LNCaP clone FGC (cell line): ENCODE measurements at places on chromosomes 16 and 17.

- no peak for DNase-seq
These were observed 9.4 kb upstream of the MYL4 start for GRCh38 chr17:47199627-47200324.

- no peak for DNase-seq
These were observed 118.4 kb downstream of the COPRS start for GRCh38 chr17:31740611-31741082.

DNA sequence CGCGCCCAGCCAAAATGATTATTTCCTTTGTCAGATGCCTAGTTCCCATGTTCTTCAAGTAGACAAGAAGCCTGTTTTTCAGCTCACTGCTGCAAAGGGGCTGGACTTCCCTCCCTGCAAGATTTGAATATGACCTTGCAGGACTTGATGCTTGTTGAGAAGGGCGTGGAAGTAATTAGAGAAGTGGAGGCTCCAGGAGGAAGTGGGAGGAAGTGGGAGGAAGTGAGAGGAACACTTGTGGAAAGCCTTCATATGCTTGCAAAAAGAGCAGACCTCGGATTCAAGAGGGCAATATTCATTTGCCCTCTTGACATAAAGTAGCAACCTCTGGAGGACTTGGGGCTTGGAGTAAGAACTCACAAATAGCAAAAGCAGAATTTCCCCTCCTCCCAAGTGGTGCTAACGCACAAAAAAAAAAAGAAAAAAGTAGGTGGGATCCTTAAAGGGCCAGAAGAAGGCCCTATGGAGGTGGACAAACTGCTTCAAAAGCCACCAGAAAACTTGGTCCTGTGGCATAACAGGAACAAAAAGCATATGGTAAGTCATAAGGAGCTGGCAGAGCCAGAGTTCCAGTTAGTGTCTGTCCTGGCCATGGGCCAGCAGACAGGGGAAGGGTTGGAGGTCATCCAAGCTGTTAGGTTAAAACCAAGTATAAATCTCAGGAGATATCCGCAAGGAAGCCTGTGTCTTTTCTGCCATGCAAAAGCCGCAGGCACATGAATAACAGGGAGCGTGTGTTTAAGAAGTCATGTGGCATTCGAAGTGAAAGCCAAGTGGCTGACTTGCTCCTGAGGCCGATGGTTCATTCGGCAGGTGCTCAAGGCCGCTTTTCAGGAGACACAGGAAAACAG is 20.6 kb upstream of the PRKAR1A start:
- DNase-seq: no peak

GRCh38 chr16:84144209-84144858 is 643 bp downstream of the HSDL1 start:
- DNase-seq: no peak

- DNase-seq: peak; percentile 52
These were observed 2.5 kb downstream of the AQP8 start for GRCh38 chr16:25219070-25219737.

GRCh38 chr17:27049104-27049784 is 244.7 kb upstream of the WSB1 start:
- DNase-seq: no peak

DNA sequence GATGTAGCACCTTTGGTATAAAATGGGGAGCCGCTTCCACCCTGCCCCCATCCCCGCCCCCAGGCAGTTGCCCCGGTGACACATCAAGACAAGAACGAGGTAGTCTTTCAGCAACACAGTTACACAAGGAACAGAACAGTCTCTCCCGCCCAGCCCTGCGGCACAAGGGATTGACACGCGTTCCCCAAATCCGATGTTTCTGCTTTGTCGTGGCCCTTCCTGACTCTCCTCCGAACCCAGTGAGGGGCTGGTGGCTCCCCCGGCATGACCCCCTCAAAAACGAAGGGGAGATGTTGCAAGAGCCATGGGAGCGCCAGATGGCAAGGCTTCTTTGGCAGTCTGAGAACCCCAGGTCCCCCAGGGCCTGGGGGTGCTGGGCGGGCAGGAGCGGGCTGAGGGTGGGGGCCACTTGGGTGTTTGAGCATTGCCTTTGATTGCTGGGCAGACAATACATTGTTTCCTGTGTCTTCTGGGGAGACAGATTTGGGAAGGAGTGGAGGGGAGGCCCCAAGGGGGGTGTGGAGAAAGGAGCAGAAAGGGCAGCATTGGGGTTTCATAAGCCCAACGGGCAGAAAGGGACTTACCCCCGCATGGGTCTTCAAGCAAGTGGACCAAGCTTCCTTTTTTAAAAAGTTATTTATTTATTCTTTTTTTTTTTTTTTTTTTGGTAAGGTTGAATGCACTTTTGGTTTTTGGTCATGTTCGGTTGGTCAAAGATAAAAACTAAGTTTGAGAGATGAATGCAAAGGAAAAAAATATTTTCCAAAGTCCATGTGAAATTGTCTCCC is 16.6 kb downstream of the COL1A1 start:
- DNase-seq: no peak

- no peak for DNase-seq
These were observed 3.6 kb downstream of the SP2 start for GRCh38 chr17:47899643-47900042.

DNA sequence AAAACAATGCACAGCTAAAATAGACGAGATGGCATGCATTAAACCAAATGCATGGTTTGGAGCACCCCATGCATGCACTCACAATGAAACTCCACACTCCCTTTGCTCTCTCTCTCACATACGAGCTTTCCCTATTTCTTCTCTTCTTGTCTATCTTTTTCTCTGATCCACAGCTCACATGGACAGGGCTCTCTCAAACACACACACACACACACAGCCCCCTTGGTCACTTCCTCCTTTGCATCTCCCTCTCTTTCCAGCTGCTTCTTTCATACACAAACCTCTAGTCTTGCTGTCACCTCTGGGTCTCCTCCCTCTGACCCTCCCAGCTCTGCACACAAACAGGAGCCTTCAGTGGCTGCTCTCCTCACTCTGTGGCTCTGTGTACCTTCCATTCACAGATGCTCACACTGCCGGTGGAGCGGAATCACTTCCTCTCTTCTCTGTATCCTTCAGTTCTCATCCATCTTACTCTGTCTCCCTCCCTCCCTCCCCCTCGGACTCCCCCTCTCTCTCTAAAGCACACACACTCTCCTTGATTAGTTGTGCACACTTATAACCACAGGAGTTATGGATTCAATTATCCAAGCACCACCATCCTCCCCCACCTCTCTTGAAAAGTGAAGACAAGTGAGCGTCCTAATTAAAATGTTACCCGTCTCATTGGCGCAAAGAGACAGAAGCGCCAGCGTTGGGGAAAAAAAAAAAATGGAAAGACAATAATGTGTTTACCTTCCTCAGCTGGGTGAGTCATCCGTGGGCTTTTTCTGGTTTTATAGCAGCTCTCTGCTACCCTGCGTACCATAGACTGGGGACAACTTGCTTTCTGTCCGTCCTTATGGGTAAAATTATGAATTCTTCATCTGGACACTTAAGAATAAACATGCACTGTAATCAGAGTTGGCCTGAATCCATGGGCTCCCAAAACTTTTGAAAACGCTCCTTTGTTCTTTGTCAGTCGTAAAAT is 90.8 kb downstream of the SHISA6 start:
- DNase-seq: no peak

- no peak for DNase-seq
These were observed 1140.2 kb downstream of the CDH11 start for GRCh38 chr16:63981639-63982038.

DNA sequence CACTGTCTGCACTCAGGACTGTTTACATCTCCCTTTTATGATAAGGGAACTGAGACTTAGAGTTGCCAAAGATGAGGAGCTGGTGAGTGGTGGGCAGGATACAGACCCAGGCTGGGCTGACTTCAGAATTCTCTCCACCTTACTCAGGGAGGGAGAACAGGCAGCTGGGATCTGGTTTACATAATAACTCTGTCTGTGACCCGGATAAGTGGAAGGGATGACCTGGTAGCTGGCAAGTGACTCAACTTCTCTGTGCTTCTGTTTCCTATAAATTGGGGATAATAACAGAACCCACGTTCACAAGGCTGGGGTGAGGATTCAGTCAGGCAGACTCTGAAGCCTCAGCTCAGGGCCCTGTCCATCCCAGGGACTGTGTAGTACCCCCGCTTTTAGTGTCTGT is 2.6 kb downstream of the SNX20 start:
- no peak for DNase-seq

GRCh38 chr16:81826523-81826922 is 47.4 kb downstream of the PLCG2 start:
- no peak for DNase-seq

DNA sequence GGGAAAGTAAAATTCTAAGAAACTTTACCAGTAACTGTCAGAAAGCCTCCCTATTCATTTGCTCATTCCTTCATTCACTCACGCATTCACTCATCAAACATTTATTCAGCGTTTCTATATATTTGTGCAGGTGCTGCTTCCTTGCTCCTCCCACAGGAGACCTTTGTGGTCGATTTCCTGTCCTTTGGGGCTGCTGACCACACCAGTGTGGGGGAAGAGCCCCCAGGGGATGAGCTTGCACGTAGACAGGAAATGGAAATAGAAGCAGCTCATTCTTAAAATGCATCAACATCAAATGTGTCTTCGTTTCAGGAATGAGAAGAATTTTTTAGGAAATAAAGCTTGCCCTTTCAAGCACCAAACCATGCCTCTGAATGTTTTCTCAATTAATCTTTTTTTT is 9.6 kb downstream of the PIK3R6 start:
- no peak for DNase-seq

GRCh38 chr17:71055128-71055527 is 885.8 kb downstream of the KCNJ2 start:
- no peak for DNase-seq

DNA sequence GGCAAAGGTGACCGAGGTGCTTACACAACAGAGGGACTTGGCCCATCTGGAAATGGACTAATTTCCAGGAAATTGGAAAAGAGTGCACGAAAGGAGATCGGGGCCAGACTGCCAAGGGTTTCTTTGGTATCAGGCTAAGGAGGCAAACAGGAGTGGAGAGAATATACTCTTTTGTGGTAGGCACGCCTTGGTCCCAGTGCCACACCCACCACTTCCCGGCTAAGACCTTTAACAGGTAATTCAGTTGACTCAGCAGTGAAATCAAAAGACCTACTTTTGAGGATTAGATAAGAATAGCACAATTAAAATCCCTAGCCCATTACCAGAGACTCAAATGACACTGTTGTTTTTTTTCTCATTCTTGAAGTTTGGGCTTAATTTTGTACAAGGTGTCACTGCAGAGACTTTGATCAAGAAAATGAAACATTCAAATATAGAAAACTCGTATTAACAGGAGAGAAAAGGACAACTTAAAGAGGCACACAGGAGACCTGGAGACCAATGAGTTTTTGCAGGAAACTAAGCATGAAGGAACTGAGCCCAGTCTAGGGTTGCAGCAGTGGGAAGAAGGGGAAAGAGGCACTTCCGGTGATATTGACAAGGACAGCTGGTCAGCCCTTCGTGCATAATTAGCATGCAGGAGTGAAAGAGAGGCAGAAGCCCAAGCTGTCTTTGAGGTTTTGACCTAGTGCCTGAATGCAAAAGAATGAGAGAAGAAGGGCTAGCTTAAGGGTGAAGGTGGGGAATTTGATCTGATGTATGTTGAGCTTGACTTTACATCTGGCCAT is 265.5 kb upstream of the CCL2 start:
- no peak for DNase-seq

- DNase-seq: no peak
These were observed at the start of gene MT1M for GRCh38 chr16:56632156-56632847. MT1M (plus strand) TSS chr16:56632659; CDS start chr16:56632732, 73 bp downstream.

DNA sequence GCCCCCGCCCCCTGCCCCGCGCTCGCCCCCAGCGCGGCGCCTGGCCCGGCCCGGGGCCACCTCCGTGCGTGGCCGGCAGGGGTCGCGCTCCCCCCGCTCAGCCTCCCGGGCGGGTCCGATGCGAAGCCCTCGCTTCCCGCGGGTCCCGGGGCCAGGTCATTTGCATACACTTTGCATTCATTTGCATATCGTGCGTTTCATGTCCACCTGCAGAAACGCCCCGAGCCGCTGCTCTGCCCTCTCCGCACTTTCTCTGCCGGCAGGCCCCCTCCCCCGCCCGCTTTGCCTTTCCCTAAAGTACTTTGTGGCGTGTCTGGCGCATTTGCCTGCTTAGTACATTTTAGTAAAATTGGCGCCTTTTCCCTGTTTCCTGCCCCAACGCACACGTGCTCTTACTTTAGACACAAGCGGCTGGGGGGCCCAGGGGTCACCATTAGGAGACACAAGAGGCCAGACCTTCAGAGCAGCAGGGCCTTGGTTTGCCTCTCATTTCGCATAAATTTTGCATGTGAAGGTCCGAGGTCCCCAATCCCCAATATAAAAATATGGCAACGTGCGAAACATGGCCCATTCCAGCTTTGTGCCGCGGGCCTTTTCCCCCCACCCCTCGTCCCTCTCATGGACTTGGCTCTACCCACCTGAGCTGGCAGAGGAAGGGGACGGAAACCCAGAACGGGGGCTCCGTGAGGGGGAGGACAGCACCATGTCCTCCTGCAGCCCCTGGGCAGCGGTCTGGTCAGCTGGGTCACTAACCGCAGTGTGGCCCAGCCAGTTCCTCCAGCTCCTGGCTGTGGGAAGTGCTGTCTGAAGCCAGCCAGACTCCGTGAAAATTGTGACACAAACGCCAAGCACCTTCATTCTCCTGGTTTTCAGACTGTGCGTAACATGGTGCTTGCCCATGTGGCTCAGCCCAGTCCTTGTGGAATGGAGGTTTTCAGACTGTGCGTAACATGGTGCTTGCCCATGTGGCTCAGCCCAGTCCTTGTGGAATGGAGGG is 34.8 kb downstream of the CBFA2T3 start:
- DNase-seq: no peak

DNA sequence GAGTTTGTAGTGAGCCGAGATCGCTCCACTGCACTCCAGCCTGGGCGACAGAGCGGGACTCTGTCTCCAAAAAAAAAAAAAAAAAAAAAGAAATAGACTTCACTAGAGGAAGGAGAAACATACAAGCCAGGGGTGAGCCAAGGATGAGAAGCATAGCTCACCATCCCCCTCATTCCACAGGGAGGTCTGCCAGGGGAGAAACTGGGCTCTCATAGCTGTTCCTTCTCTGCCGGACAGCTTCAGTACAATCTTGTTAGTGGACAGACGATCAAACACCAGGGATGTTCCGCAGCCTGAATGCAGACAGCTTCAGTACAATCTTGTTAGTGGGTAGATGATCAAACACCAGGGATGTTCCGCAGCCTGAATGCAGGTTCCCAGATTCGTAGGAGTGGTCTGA is 509.6 kb downstream of the CDH13 start:
- DNase-seq: no peak

- no peak for DNase-seq
These were observed 114.9 kb downstream of the TRIM37 start for GRCh38 chr17:58991718-58992331.

GRCh38 chr17:45951403-45951802 is 47.6 kb upstream of the STH start:
- no peak for DNase-seq

DNA sequence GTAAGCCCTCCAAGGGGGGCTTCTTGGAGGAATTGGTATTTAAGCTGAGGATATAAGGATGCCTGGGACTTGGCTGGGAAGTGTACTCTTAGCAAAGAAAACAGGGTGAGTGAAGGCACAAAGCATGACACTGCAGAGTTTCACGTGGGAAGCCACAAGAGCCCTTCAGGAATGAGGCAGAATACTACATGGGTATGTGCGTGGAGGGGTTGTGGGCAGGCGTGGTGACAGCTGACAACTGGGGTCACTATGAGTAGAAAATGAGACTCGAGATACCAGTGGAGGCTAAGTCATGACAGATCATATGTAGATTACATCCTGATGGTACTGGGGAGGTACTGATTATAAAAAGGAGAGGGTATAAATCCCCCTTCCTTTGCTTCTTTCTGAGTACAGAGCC is 78.1 kb upstream of the XYLT1 start:
- no peak for DNase-seq
